ENCODE measurements at places on chromosomes 1 and 21.

GRCh38 chr1:15432324-15432723 is 5.9 kb upstream of the CTRC start:
- no peak for DNase-seq

DNA sequence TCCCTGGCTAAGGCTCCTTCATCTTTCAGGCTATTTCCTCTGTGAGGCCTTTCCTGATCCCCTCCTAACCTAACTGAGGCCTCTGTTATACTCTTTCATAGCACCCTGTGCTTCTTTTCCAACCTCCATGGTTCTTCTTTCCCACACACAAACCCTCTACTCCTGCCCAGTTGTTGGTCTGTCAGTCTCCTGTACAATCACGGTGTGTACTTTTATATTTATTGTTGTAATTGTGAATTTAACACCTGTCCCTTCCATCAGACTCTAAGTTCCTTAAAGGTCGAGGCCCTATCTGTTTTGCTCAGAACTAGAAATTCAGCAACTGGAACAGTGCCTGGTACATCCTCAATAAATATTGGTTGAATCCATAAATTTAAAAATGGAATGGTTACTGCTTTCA is 100.2 kb upstream of the KCNE2 start:
- no peak for DNase-seq

- no peak for DNase-seq
Measured at GRCh38 chr1:31476891-31477846, 64.2 kb downstream of the SERINC2 start.

- no peak for DNase-seq
Measured at GRCh38 chr1:18556364-18556763, 74.3 kb upstream of the PAX7 start.

GRCh38 chr1:243363832-243364231 is 108.0 kb downstream of the SDCCAG8 start:
- DNase-seq = no peak

- DNase-seq = no peak
Measured at GRCh38 chr1:182235952-182236650, 155.5 kb downstream of the GLUL start.

DNA sequence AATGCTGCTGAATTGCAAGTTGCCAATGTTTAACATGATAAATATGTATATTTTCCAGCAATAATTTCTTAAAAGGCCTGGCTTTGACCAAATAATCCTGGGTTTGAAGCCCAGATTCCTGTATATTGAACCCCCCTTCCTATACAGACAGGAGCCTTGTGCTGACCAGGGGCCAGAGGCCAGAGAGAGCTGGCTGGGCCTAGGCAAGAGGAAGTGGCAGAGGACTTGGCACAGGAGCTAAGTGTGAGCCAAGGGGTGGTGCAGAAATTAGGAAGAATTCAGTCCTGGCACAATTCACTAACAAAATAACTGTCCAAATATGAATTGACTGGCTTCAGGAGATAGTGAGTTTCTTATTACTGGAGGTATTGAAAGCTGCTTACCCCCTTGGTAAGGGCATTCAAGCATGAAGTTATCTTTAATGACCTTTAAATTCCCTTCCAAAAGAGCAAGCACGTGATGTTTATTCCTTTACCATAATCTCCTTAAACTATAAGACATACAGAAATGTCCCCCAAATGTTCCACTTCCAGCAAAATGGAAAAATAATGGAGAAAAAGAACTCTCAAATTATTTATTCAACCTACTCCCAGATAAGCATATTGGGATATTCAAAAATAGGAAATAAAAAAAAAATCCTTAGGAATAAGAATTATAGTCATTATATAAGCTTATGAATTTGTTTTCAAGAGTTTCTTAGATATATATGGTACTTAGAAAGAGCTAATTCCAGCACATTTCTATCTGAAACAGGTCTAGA is 26.6 kb downstream of the NIBAN1 start:
- DNase-seq = no peak

- DNase-seq = no peak
Measured at GRCh38 chr1:232239998-232240397, 389.9 kb downstream of the SIPA1L2 start.

GRCh38 chr1:151058692-151059091 is 730 bp downstream of the CDC42SE1 start:
- DNase-seq = peak; percentile 19

DNA sequence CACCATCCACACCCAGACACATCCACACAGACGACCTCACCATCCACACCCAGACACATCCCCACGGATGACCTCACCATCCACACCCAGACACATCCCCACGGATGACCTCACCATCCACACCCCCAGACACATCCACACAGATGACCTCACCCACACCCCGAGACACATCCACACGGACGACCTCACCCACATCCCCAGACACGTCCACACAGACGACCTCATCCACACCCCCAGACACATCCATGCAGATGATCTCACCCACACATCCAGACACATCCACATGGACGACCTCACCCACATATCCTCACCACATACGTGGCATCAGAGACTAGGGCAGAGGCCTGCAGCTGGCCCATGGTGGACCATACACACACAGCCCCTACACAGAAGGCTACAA is 14.7 kb upstream of the FABP3 start:
- no peak for DNase-seq

- DNase-seq = peak; percentile 47
Measured at GRCh38 chr1:77281491-77282186, at the start of gene AK5. Gene AK5, plus strand, starts transcription at chr1:77282019. Its CDS starts 295 bp downstream, at chr1:77282314.

DNA sequence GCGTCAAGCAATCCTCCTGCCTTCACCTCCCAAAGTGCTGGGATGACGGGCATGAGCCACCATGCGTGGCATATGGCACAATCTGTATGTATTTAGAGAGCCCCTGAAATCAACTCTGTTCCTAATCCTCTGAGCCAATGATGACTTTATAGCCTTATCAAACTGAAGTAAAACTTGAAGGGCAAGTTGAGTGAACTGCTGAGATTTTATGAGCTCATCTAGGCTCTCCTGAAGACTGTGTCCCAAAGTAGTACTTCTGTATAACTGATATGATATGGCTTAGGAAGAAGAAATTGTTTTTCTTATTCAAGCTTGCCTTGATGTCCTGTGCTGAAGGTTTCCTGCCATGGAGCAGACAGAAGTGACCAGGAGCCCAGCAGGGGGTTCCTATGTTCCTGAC is 23.7 kb upstream of the NKAIN1 start:
- DNase-seq = no peak

GRCh38 chr1:192038567-192038966 is 119.7 kb upstream of the RGS18 start:
- DNase-seq = no peak

DNA sequence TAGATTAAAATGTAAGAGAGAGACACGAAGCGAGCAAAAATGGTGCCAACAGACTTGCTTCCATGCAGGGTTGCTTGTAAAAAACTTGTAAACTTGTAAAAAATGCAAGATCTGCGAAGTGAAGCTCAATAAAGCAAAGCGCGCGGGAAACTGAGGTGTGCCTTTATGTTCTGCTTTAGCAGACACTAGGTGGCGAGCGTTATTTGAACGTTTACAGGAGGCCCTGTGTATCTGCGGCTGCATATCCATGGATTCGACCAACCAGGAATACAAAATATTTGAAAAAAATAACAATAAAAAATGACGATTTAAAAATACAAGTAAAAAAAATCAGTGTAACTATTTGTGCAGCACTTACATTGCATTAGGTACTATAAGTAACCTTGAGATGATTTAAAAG is 1.5 kb downstream of the UBE2G2 start:
- peak; percentile 34 for DNase-seq

- no peak for DNase-seq
Measured at GRCh38 chr1:2945821-2946231, 75.4 kb upstream of the ACTRT2 start.

DNA sequence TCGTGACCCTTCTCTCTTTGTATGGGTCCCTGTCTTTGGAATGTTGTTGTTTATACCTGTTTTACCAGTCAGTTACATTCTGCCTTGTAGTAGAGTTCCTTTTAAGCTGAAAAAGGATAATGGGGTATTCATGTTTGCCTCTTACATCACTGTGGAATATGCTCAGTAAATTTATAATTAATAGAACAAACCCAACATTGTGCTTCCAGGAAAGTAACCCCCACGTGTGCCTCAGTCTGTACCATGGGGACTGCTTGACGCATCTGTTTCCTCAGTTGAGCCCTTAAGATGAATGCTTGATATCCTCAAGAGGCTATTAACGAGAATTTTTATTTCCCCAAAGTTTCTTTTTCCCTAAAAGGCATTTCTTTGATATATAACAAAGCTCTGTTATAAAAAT is 73.4 kb downstream of the ST6GALNAC3 start:
- DNase-seq = no peak

DNA sequence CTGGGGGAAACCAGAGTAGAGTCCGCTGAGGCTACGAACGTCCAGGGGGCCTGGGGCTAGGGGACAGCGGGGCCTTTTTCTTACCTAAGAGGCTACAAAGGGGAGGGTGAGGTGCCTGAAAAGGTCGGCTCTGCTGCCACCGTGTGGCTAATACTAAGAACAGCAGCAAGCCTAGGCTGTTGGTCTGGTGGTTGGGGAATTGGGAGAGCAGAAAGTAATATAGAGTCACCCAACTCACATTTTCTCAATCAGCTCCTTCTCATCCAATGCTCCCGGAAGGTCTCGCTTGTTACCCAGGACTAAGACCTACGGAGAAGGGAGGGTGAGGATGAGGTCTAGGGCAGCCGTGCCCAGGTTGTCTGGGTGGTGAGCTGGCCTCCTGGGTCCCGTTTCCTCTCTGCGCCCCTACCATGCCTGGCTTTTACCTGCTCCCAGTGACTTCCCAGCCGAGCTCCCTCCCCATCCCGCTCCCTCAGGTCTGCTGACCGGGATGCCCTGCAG is 9.3 kb downstream of the ARL8A start:
- peak; percentile 62 for DNase-seq

DNA sequence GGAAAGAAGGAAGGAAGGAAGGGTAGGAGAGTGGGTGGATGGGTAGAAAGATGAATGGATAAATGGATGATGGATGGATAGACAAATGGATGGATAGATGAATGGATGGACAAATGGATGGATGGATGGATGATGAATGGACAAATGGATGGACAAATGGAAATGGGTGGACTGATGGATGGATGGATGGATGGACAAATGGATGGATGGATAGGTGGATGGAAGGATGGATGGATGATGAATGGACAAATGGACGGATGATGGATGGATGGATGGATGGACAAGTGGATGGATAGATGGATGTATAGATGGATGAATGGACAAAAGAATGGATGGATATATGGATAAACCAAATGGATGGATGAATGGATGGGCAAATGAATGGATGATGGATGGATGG is 30.5 kb downstream of the CHD5 start:
- no peak for DNase-seq

DNA sequence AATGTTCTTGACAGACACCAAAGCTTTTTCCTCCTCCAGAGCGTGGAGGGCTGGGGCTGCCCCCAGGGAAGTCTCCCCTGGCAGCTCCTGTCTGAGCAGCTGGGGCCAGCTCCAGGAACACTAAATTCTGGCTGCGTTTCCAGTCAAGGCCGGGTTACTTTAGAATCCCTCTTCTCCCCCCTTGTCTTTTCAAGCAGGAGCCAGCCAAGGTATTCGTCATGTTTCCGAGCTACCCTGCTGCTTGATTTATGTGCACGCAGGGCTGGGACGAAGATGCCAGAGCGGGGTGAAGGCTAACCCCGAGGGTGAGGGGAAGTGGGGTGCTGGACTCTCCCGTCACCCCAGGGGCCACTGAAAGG is 68.1 kb upstream of the ANGPTL1 start:
- DNase-seq = no peak

- no peak for DNase-seq
Measured at GRCh38 chr1:100535264-100535663, 2.7 kb upstream of the GPR88 start.

DNA sequence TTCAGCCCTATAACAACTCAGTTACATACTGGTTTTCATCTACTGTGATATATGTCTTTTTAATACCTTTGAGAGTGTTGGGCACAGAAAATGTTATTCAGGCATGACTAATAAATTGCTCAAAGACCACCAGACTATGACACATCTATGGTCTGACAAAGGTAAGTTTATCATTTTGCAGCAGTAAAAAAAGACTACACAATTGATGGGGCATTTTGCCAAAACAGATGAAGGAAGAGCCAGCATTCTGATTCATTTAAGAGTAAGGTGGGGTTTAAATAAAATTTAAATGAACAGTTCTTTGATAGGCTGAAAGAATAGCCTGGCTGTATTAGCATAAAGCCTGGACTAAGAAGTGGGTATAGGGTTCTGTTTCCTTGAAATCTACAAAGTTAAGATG is 8.8 kb upstream of the RNPC3 start:
- DNase-seq = no peak

DNA sequence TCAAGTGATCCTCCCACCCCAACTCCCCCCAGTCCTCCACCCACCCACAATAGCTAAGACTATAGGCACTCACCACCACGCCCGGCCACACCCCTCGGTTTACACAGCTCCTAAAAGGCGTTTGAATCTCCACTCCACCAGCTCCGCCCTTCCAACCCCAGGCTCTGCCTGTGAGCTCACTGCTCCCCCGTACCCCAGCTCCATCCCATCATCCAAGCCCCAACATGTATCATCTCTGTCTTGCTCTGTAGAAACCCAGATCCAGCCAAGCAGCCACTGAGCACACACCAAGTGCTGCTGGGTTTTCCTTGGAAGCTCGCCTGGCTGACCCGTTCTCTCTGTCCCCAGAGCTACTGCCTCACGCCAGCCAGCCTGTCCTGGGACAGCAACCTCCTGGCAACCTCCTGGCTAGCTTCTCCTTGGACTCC is 12.0 kb upstream of the S100A2 start:
- no peak for DNase-seq

- no peak for DNase-seq
Measured at GRCh38 chr1:241696172-241696814, 44.2 kb downstream of the WDR64 start.

- no peak for DNase-seq
Measured at GRCh38 chr1:82598337-82598736, 797.6 kb downstream of the ADGRL2 start.

DNA sequence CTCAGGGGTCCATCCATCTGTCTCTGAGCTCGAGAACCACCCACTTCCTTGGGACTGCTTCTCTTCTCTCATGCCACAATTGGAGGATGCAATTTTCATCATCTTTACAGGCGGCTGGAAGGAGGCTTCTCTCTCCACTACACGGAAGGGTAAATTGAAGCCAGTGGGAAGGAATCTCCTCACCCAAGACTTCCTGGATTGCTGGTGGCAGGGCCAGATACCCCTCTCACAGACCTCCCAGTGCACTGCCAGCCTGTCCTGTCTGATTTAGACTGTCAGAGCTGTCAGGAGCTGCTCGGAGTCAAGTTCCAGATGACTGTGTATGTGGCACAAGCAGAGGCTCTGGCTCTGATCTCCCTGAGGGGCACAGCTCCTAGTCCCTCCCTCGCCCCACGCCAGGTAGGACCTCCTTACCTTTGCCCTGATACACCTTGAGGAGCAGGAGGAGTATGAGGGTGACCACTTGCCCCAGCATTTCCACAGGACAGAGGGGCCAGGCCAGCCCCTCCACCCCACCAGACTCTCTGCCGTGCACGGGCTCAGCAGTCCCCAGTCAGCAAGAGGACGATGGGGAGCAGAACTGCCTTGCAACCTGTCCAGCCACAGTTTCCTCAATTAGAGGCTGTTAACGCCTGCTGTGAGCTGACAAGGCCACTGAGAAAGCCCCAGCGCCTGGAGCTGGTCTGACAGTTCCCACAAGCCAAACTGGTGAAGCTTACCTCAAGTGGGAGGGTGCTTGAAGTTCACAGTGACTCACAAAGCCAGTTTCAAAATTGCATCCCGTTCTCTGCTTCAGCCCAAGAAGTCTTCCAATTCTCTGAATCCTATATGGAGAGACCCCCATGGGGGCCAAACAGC is at the start of gene CD244:
Gene CD244 (minus strand): TSS at position 685 of the 858 bp plus-strand sequence. CDS start 210 bp downstream, at position 475.
- DNase-seq = peak; percentile 41
